ENCODE measurements at places on chromosomes 3 and 15. TPM values are rescaled to one million over a fixed set of nuclear protein-coding genes. Genes with fewer than 3 reads are reported as not detected.

Gene C3orf85
- not detected for total RNA-seq

Gene C3orf22
- not detected for total RNA-seq

Gene SLC2A2
- total RNA-seq = not detected

GRCh38 chr3:179701176-179701827 is 48.5 kb downstream of the USP13 start:
- DNase-seq = no peak

Gene CPNE4
- total RNA-seq = not detected

Gene NOX5
- not detected for total RNA-seq

GRCh38 chr3:43522727-43523362 is 99.0 kb downstream of the ANO10 start:
- DNase-seq = no peak

DNA sequence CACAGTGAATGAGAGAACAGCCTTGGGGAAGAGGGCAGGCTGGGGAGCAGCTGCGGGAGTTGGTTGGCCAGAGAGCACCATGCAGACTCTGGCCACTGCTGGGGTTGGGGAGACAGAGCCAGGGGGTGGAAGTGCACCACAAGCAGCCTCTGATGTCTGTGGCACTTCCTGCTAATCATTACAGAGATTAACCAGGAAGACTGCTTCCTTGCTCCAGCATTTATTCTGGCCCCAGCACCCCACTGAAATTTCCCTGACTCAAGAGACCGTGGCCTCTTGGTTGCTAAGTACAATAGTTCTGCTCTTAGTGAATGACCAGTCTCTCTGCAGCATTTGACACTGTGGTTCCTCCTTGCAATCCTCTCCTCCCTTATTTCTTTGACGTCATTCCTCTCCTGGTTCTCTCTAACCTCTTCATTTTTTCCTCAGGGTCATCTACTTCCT is 266.2 kb upstream of the ROPN1 start:
- no peak for DNase-seq

DNA sequence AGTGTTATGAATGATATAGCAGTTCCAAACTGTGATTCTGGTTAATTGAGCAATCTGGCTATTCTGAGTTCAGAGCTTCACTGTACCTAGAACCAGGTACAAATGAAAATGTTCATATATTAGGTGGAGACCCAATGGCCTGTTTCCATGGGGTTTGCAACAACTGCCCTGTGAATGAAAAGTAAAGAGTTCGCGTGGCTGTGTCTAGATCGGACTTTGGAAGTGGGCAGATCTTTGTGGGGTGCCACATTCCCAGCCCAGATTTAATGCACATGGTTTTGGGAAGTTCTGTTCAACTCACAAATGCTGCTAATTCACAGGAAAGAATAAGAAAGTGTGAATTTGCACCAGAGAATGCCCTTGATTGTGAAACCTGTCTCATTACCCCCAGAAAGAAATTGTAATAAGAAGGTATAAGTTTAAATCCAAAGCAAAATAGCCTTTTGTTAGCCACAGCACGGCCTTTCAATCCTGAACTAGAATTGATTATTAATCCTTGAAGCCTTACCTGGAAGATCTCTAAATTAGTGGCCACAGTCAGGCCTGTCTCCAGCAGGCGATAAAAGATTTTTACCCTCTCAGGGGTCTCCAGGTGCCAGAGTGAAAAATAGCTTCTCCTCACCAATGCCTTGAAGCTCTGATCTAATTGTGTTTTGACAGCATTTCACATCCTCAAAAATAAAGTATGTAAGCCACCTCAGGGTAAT is 22.6 kb downstream of the WHAMM start:
- no peak for DNase-seq

- no peak for DNase-seq
These were observed 812.9 kb upstream of the CFAP20DC start for GRCh38 chr3:59862686-59863085.

- no peak for DNase-seq
These were observed 3.6 kb downstream of the WHAMM start for GRCh38 chr15:82812994-82813393.

DNA sequence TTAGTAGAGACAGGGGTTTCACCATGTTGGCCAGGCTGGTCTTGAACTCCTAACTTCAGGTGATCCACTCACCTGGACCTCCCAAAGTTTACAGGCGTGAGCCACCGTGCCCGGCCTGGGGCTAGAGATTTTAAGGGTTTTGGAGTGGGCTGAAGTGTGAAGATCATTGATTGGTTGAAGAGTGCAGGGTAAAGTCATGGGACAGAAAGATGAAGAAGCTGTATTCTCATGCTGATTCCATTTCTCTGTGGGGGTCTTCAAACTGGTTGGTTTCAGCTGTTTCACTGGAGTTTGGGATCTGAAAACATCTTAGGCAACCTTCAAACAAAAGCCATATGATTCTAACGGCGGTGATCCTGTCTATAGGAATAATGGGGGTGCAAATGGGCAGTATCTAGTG is 52.1 kb downstream of the GATM start:
- no peak for DNase-seq

DNA sequence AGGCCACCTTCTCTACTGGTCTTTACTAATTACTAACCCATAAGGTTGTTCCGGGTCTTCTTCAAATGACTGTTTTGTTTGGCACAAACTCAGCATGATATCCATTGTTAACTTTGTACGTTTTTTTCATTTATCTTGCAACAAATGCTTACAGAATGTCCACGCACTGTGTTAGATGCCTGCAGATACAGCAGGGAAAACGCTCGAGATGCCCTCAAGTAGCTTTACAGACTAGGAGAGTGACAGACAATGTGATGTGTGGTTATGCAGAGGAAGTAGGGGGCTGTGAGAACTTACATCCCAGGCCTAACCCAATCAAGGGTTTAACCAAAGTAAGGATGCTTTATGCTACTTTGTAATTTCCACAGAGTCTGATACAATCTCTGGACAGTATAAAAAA is 949 bp upstream of the RFC4 start:
- DNase-seq = no peak

- DNase-seq = peak; percentile 46
These were observed 203.8 kb downstream of the UACA start for GRCh38 chr15:70559265-70560239.

Measured in sigmoid colon (tissue), 7 donors.